ENCODE measurements at places on chromosomes 2 and 18. TPM values are rescaled to one million over a fixed set of nuclear protein-coding genes. Genes with fewer than 3 reads are reported as not detected.

Gene TSPYL6
- 0.21 TPM for total RNA-seq

- no peak for DNase-seq
These were observed 26.9 kb downstream of the SDC1 start for GRCh38 chr2:20198001-20198400.

DNA sequence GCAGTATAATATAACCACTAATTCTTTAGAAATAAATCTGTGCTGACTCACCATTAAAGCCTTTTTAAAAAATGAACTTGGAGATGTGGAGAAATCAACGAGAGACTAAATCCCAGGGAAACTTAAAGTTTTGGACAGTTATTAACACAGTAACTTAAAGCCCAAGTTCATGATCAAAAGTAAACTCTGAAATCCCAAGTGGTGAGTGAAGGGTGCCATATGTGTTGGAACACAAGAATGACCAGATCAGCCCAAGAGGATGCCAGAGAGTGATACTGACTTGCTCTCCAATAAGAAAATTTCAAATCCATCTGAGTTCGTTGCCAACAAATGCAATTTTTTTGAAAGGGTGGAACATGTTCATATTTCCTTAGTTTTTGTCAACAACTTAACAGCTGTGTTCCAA is 838.1 kb upstream of the ACVR2A start:
- DNase-seq: peak; percentile 97

DNA sequence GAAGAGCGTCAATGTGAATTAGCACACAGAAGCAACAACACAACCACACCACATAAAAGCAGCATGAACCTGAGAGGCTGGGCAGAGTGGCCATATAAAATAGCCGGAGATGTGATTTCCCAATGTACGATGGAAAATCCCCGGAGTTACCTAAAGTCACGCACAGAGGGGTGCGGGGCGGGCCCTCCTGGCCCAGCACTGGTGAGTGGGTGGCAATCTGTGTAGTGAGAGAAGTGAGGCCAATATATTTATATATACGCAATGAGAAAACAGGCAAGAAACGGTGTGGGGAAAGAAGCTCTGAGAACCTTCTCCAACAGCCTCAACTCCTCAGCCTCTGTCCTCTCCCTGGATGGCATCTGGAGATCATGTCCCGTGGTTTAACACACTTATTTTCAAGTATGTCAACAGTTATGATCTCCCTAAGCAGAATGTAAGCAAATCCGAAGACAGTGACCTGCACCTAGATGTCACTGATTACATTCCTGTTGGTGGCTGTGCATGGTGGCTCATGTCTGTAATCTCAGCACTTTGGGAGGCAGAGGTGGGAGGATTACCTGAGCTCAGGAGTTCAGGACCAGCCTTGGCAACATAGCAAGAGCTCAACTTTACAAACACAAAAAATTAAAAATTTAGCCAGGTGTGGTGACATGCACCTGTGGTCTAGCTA is 41.6 kb downstream of the CRACDL start:
- DNase-seq: no peak
